ENCODE measurements at places on chromosomes 16 and 17. TPM values are rescaled to one million over a fixed set of nuclear protein-coding genes. Genes with fewer than 3 reads are reported as not detected.

AMDHD2 gene
- 60.9 TPM for total RNA-seq

BCO1 gene
- 6.6 TPM for total RNA-seq

GRCh38 chr17:7476494-7476893, 2.9 kb downstream of the ZBTB4 start:
- no peak for DNase-seq

GRCh38 chr17:32470405-32471167, 16.2 kb upstream of the CDK5R1 start:
- no peak for DNase-seq

GRCh38 chr17:43998552-43998951, 5.9 kb upstream of the NAGS start:
- no peak for DNase-seq

Data from mucosa of gallbladder (tissue), 1 donor.